PC-9 (cell line): ENCODE measurements at places on chromosomes 4 and X. TPM values are rescaled to one million over a fixed set of nuclear protein-coding genes. Genes with fewer than 3 reads are reported as not detected.

The SOD3 gene
- 6.3 and 7.6 TPM in 2 replicates for total RNA-seq

The TRMT44 gene
- total RNA-seq, result 17.4 and 17.9 TPM in 2 replicates

The MAEA gene
- 79.4 and 88.6 TPM in 2 replicates for total RNA-seq

The BMP3 gene
- total RNA-seq, result 0.41 and 0.50 TPM in 2 replicates

The SYTL5 gene
- total RNA-seq, result not detected in 2 replicates

The PRRG1 gene
- 23.5 and 34.4 TPM in 2 replicates for total RNA-seq

GRCh38 chr4:153045111-153045982 lies 109.2 kb downstream of the FHDC1 start:
- H3K27me3 ChIP-seq, result no peaks in the 10 kb centered on the region
- no peak overlapping the region for H3K27ac ChIP-seq
- H3K36me3 ChIP-seq, result no peaks in the 10 kb centered on the region
- peak; percentile 51 for DNase-seq

DNA sequence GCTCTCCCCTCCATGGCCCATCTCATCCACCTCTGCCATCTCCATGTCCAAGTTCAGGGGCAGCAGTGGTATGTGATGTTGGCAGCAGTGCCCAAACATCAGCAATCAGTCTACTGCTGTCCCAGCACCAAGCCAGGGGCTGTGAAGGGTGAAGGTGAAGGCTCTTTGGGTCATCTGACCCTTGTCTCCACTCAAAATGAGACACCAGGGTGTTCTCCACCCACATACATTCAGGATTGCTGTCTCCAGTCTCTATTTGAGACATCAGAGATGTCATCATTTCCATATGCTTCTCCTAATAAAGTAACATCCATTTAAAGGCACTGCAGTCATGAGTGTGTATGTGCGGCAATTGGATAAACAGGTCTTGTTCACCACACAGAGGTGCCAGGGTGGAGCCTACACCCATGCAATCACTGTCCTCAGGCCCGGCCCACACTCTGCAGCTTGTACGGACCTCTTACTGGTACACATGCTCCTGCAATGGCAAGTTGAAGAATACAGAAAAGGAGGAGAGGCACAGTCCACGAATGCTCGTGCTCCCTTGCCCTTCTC lies 22.2 kb downstream of the MAML3 start:
- H3K36me3 ChIP-seq, result peaks cover 4% of the 10 kb centered on the region; the same call in 1 of the 2 replicates
- peaks cover 74% of the 10 kb centered on the region for H3K4me1 ChIP-seq
- H3K4me3 ChIP-seq, result no peak overlapping the region
- peak overlapping the region; percentile 99 for H3K27ac ChIP-seq
- H3K27me3 ChIP-seq, result no peaks in the 10 kb centered on the region

DNA sequence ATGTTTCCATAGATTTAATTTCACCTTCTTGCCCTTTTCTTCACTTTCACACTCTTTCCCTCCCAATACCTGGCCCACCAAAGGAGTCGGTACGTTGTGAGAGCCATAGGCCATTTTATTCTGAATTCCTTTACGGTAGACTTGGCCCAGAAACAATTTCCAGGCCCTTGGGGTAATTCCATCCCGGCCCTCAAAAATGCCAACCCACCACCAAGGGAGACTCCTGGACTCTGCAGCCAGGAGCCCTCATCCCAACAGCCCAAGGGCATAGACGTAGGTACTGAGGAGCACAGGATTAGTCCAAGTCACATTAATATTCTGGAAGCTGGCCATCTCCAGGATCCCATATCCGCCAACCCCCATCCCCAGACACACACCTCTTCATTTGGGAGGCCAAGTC lies 102.9 kb downstream of the LIMCH1 start:
- DNase-seq, result no peak
- no peaks in the 10 kb centered on the region for H3K27me3 ChIP-seq
- no peaks in the 10 kb centered on the region for H3K4me1 ChIP-seq
- peaks cover 16% of the 10 kb centered on the region; the same call in 1 of the 2 replicates for H3K36me3 ChIP-seq
- no peak overlapping the region for H3K4me3 ChIP-seq

DNA sequence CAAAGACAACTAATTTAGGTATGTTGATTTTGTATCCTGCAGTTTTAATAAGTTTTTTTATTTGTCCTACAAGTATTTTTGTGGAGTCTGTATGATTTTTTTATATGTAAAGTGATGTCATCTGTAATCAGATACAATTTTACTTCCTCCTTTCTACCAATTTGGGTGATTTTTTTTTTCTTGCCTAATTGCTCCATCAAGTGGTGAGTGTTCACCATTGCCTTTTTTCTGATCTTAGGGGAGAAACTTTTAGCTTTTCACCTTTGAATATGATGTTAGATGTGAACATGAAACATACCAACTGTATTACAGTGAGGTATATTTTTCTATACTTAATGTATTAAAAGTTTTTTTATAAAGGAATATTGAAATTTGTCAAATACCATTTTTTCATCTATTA lies 362.3 kb downstream of the PABPC4L start:
- no peaks in the 10 kb centered on the region for H3K4me1 ChIP-seq
- no peak for DNase-seq
- H3K27ac ChIP-seq, result no peak overlapping the region
- H3K4me3 ChIP-seq, result no peak overlapping the region
- no peaks in the 10 kb centered on the region for H3K36me3 ChIP-seq
- H3K27me3 ChIP-seq, result no peaks in the 10 kb centered on the region

- H3K27ac ChIP-seq, result no peak overlapping the region
- no peak for DNase-seq
- no peaks in the 10 kb centered on the region for H3K36me3 ChIP-seq
- H3K4me3 ChIP-seq, result no peak overlapping the region
- H3K4me1 ChIP-seq, result 0 out of 2 replicates have a peak, but pooled peaks cover 3% of the 10 kb centered on the region
Measured at GRCh38 chr4:156638334-156638733, 333.3 kb downstream of the PDGFC start.

DNA sequence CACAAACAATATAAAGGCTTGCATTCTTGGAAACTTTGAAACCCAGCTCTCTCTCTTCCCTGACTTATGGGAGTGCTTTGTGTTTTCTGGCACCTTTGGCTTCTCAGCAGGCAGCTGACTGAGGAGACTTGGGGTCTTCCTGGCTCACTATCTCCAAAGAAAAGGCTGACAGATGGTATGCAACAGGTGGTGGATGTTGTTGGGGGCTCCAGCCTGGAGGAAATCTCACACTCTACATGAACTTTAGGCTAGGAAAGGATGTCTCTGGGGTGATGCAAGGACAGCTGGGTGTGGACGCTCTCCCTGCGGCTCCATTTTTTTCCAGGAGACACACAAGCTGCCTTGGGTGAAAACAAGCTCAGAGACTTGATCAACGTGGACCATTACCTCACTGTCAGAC lies 67.4 kb downstream of the DNAAF6 start:
- no peak overlapping the region for H3K27ac ChIP-seq
- no peak for DNase-seq
- no peaks in the 10 kb centered on the region for H3K27me3 ChIP-seq

- no peaks in the 10 kb centered on the region for H3K36me3 ChIP-seq
- DNase-seq, result no peak
- no peak overlapping the region for H3K4me3 ChIP-seq
- H3K27me3 ChIP-seq, result no peaks in the 10 kb centered on the region
Measured at GRCh38 chr4:98181809-98182208, 38.5 kb upstream of the STPG2 start.

GRCh38 chrX:129108936-129109335 lies 414.4 kb downstream of the SMARCA1 start:
- H3K27me3 ChIP-seq, result peaks cover 21% of the 10 kb centered on the region
- DNase-seq, result no peak
- no peaks in the 10 kb centered on the region for H3K36me3 ChIP-seq
- H3K4me3 ChIP-seq, result no peak overlapping the region
- H3K27ac ChIP-seq, result no peak overlapping the region
- no peaks in the 10 kb centered on the region for H3K4me1 ChIP-seq

DNA sequence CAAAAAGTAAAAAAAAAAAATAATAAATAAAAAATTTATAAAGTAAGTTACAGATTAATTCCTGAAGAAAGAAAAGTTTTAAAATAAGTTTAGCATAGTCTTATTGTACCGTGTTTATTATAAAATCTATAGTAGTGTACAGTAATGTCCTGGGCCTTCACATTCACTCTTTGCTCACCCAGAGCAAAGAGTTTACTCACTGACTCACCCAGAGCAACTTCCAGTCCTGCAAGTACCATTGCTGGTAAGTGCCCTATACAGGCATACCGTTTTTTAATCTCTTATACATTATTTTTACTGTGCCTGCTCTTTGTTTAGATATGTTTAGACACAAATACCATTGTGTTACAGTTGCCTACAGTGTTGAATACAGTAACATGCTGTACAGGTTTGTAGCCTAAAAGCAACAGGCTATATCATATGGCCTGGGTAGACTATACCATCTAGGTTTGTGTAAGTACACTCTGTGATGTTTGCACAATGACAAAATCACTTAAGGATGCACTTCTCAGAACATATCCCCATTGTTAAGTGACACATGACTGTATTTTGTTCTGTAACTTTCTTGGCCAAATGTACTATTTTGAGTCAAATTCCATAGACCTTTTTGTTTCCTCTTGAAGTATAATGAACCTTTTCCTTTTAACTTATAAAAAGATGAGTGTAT lies 199.0 kb upstream of the NUDT6 start:
- no peaks in the 10 kb centered on the region; the same call in 1 of the 2 replicates for H3K36me3 ChIP-seq
- H3K27me3 ChIP-seq, result no peaks in the 10 kb centered on the region

- no peaks in the 10 kb centered on the region for H3K4me1 ChIP-seq
- H3K4me3 ChIP-seq, result no peak overlapping the region
- no peak overlapping the region for H3K27ac ChIP-seq
Measured at GRCh38 chr4:159152181-159152580, 49.3 kb downstream of the RAPGEF2 start.

- H3K36me3 ChIP-seq, result no peaks in the 10 kb centered on the region
- no peaks in the 10 kb centered on the region for H3K27me3 ChIP-seq
- no peak overlapping the region for H3K4me3 ChIP-seq
Measured at GRCh38 chrX:67328476-67328875, 215.3 kb upstream of the AR start.

DNA sequence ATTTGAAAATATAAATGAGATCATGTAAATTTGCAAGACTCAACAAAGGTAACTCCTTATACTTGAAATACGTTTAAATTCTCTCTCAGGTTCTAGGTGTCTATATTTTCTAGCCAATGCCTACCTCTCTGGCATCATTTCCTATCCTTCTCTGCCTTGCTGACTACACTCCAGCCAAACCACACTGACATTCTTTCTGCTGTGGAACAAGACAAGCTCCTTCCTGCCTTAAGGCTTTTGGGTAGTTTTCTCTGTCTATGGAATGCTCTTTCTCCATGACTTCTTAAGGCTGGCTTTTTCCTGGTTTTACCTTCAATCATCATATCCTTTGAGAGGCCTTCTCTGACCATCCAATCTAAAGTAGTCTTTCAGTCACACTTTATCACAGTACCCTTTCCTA lies 201.0 kb downstream of the SPRY1 start:
- H3K4me3 ChIP-seq, result no peak overlapping the region
- no peak overlapping the region for H3K27ac ChIP-seq
- no peaks in the 10 kb centered on the region for H3K27me3 ChIP-seq

DNA sequence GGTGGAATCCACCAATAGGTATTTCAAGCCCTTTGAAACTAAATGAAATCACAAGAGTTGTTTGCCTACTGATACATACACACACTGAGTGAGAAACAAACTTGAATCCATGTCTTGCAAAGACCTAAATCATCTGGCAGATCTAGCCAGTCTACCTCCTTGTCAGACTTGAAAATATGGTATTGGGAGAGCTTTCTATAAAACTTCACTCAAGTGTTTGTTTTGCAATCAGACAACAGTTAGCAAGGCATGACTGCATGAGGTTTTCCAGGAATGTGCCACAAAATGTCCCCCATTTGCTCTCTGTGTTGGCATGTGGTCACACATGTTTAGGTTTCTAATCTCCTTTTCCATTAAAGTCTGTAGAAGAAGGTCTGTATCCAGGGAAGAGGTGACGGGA lies 52.4 kb downstream of the MAP3K15 start:
- DNase-seq, result no peak
- no peak overlapping the region for H3K4me3 ChIP-seq
- no peaks in the 10 kb centered on the region for H3K36me3 ChIP-seq
- H3K27me3 ChIP-seq, result peaks cover 48% of the 10 kb centered on the region
- H3K4me1 ChIP-seq, result no peaks in the 10 kb centered on the region

DNA sequence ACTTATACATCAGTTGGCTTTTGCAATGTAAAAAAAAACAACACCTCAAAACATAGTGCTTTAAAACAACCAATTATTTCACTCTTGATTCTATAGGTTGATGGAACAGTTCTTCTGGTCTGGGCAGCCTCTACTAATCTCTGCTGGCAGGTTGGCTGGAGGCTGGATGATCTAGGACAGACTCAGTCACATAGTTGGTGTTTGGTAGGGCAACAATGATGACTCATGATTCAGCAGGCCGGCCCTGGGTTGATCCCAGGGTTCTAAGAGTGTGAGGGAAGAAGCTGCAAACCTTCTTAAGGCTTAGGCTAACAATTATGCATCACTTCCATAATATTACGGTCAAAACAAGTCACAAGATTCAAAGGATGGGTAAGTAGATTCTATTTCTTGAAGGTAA lies 558.2 kb downstream of the ZNF674 start:
- no peak overlapping the region for H3K27ac ChIP-seq
- DNase-seq, result no peak
- no peak overlapping the region for H3K4me3 ChIP-seq

DNA sequence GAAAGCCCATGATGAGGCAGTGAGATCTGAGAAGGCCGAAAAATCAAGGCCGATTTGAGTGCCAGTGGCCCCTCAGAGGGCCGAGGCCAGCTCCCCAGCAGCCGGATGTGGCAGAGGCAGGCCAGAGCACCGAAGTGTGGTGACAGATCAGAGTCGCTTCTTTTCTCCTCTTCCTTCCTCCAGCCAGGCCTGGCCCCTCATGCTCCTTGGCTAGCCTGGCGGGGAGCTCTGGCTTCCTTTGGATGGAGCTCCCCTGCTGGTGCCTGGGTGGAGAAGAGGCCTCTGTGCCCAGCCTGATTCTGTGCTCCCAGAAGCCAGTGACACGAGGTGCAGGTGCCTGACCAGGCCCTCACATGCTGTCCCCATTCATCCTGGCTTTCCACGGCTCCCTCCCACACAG lies 127.2 kb upstream of the PABPC4L start:
- H3K27ac ChIP-seq, result no peak overlapping the region
- no peaks in the 10 kb centered on the region for H3K27me3 ChIP-seq
- H3K36me3 ChIP-seq, result no peaks in the 10 kb centered on the region
- DNase-seq, result no peak

DNA sequence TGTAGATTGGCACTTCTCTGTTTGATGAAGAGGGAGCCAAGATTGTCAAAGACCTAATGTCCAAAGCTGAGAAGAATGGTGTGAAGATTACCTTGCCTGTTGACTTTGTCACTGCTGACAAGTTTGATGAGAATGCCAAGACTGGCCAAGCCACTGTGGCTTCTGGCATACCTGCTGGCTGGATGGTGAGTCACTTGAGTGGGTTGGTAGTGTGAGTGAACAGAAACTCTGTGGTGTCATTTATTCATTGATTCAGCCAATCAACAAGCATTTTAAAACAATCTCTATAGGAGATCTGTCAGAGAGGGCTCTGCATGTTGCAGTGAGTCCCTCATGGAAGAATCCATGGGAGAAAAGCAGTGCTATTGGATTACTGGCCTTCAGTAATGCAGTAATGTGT lies 16.3 kb downstream of the TAF9B start:
- DNase-seq, result no peak
- no peaks in the 10 kb centered on the region for H3K27me3 ChIP-seq
- peaks cover 28% of the 10 kb centered on the region for H3K36me3 ChIP-seq
- H3K4me3 ChIP-seq, result no peak overlapping the region
- no peak overlapping the region for H3K27ac ChIP-seq

GRCh38 chr4:141246243-141246642 lies 25.5 kb downstream of the ZNF330 start:
- no peak overlapping the region for H3K27ac ChIP-seq
- no peak overlapping the region for H3K4me3 ChIP-seq
- H3K27me3 ChIP-seq, result no peaks in the 10 kb centered on the region
- DNase-seq, result no peak

- no peaks in the 10 kb centered on the region for H3K36me3 ChIP-seq
- peaks cover 14% of the 10 kb centered on the region for H3K4me1 ChIP-seq
- H3K4me3 ChIP-seq, result no peak overlapping the region
- no peak for DNase-seq
- no peaks in the 10 kb centered on the region for H3K27me3 ChIP-seq
Measured at GRCh38 chr4:55613621-55614020, 21.6 kb upstream of the PDCL2 start.
